ENCODE measurements at places on chromosomes 1 and 21.

GRCh38 chr1:165228676-165229075 is 127.8 kb downstream of the LMX1A start:
- DNase-seq = peak; percentile 81
- no peak overlapping the region for H3K4me3 ChIP-seq
- no peaks in the 10 kb centered on the region for H3K4me1 ChIP-seq
- H3K27me3 ChIP-seq = peaks cover 47% of the 10 kb centered on the region

- no peaks in the 10 kb centered on the region for H3K27me3 ChIP-seq
- DNase-seq = no peak
- H3K27ac ChIP-seq = no peak overlapping the region
- H3K4me1 ChIP-seq = peaks cover 4% of the 10 kb centered on the region
- H3K36me3 ChIP-seq = peaks cover 18% of the 10 kb centered on the region
Observed at GRCh38 chr1:235331401-235331800, 3.0 kb downstream of the GGPS1 start.

GRCh38 chr1:197471248-197471985 is 203.4 kb downstream of the CRB1 start:
- H3K4me1 ChIP-seq = peaks cover 32% of the 10 kb centered on the region
- peak; percentile 84 for DNase-seq
- H3K36me3 ChIP-seq = no peaks in the 10 kb centered on the region
- no peaks in the 10 kb centered on the region for H3K27me3 ChIP-seq
- H3K4me3 ChIP-seq = no peak overlapping the region
- H3K27ac ChIP-seq = no peak overlapping the region

GRCh38 chr1:23242414-23242813 is 25.1 kb upstream of the HTR1D start:
- H3K4me1 ChIP-seq = peaks cover 1% of the 10 kb centered on the region
- no peak overlapping the region for H3K4me3 ChIP-seq
- no peaks in the 10 kb centered on the region for H3K27me3 ChIP-seq
- H3K36me3 ChIP-seq = no peaks in the 10 kb centered on the region
- no peak for DNase-seq
- H3K27ac ChIP-seq = no peak overlapping the region

DNA sequence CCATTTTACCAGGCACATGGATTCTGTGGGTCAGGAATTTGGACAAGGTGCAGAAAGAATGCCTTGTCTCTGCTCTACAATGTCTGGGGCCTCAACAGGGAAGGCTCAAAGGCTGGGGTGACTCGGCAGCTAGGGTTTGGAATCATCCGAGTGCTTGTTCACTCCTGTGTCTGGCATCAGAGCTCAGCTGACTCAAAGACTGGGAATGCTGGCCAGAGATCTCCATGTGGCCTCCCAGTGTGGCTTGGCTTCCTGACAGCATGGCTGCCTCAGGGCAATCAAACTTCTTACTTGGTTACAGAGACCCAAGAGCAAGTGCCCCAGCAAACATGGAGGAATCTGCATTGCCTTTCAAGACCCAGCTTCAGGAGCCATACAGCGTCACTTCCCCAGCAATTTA is 110.5 kb downstream of the TOMM20 start:
- H3K36me3 ChIP-seq = no peaks in the 10 kb centered on the region
- no peak overlapping the region for H3K27ac ChIP-seq
- H3K27me3 ChIP-seq = no peaks in the 10 kb centered on the region
- peak; percentile 44 for DNase-seq

DNA sequence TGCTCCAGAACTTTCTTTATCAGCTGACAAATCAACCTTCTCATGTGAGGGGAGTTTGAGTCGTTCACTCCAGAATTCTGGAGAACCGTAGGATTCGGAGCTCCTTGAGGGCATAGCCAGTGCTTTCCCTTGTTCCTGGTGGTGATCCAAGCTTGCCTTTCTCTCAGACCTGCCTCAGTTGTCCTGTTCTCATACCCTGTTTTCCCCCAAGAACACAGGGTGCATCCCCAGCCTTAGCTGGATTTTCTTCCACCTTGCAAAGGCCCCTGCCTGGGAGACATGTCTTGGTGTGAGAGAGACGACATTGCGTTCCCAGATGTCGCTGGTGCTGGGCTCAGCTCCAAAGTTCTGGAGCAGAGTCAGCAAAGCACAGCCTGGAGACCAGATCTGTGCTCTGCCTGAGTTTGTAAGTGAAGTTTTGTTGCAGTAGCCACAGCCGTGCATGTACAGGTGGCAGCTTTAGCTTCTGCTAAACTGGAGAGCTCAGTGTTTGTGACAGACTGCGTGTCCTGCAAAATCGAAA is 40.0 kb downstream of the ABCG1 start:
- peaks cover 10% of the 10 kb centered on the region for H3K4me1 ChIP-seq
- peaks cover 3% of the 10 kb centered on the region for H3K27me3 ChIP-seq
- H3K27ac ChIP-seq = no peak overlapping the region
- no peaks in the 10 kb centered on the region for H3K36me3 ChIP-seq
- no peak overlapping the region for H3K4me3 ChIP-seq

DNA sequence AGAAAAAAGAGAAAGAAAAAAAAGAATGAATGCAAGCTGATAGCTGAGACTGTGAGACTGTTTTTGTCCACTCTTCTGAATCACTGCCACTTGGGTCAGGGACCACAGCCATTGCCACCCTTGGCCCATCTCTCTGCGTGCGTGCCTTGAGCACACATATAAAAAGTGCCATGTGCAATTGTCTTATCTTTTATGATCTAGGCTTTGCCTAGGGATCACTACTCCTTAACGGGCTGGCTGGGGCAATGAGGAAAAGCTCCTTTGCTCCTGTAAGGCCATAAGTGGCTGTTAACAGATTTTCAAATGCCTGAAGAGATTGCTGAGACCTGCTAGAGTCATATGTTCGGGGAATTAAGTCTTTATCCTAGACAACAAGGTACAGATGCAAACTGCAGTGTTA is 8.2 kb downstream of the SPATA46 start:
- peaks cover 11% of the 10 kb centered on the region for H3K27me3 ChIP-seq
- no peaks in the 10 kb centered on the region for H3K36me3 ChIP-seq
- peaks cover 7% of the 10 kb centered on the region for H3K4me1 ChIP-seq
- H3K4me3 ChIP-seq = no peak overlapping the region
- H3K27ac ChIP-seq = no peak overlapping the region

GRCh38 chr1:167273027-167273800 is 52.5 kb downstream of the POU2F1 start:
- DNase-seq = no peak
- H3K36me3 ChIP-seq = no peaks in the 10 kb centered on the region
- no peak overlapping the region for H3K27ac ChIP-seq
- no peaks in the 10 kb centered on the region for H3K4me1 ChIP-seq
- H3K4me3 ChIP-seq = no peak overlapping the region
- no peaks in the 10 kb centered on the region for H3K27me3 ChIP-seq

- no peak overlapping the region for H3K4me3 ChIP-seq
- H3K27me3 ChIP-seq = no peaks in the 10 kb centered on the region
- H3K36me3 ChIP-seq = no peaks in the 10 kb centered on the region
- peak overlapping the region; percentile 51 for H3K27ac ChIP-seq
Observed at GRCh38 chr1:157965584-157965983, 27.9 kb upstream of the KIRREL1 start.

GRCh38 chr1:43547538-43548072 is 16.9 kb downstream of the PTPRF start:
- H3K27ac ChIP-seq = peak overlapping the region; percentile 60
- DNase-seq = no peak
- no peaks in the 10 kb centered on the region for H3K27me3 ChIP-seq
- peaks cover 46% of the 10 kb centered on the region for H3K36me3 ChIP-seq
- no peak overlapping the region for H3K4me3 ChIP-seq

DNA sequence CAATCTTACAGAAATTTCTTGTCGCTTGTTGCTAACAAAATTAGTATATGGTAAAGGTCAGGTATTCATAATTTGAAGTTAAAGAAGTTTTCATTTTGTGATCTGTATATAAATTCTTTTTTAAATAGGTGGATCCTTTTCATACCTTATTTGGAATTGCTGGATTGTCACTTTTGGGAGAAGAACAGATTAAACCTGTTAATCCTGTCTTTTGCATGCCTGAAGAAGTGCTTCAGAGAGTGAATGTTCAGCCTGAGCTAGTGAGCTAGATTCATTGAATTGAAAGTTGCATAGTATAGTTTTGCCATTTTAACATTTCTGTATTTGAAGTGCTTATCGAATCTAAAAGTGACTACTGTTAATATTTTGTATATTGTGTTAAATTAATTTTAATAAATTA is 2.3 kb upstream of the MSH4 start:
- H3K36me3 ChIP-seq = peaks cover 86% of the 10 kb centered on the region
- no peak for DNase-seq
- no peak overlapping the region for H3K27ac ChIP-seq
- no peak overlapping the region for H3K4me3 ChIP-seq
- H3K27me3 ChIP-seq = no peaks in the 10 kb centered on the region

GRCh38 chr21:40049031-40049930 is 182.0 kb downstream of the PCP4 start:
- no peaks in the 10 kb centered on the region for H3K4me1 ChIP-seq
- H3K36me3 ChIP-seq = peaks cover 86% of the 10 kb centered on the region
- DNase-seq = no peak
- no peak overlapping the region for H3K4me3 ChIP-seq
- no peak overlapping the region for H3K27ac ChIP-seq

DNA sequence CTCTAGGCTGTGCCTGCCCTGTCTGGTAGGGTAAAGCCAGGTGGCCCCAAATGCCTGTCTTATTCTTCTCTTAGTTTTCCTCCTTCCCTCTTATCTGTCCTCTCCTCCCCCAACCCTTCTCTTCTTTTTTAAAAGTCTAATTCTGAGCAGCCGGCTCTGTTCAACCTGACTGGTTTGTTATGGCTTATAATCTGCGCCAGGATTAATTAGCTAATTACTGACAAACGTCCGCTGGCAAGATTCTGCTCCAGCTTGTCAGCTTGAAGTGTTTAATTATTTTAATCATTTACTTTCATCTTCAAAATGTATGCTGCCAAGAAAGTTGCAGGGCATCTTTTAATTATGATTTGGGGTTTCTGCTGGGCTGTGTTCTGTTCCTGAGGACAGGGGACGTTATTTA is 27.2 kb upstream of the PSMB2 start:
- no peak overlapping the region for H3K27ac ChIP-seq
- no peak for DNase-seq
- no peak overlapping the region for H3K4me3 ChIP-seq
- H3K4me1 ChIP-seq = no peaks in the 10 kb centered on the region
- H3K27me3 ChIP-seq = peaks cover 6% of the 10 kb centered on the region
- H3K36me3 ChIP-seq = no peaks in the 10 kb centered on the region

- H3K4me3 ChIP-seq = no peak overlapping the region
- no peak for DNase-seq
- H3K36me3 ChIP-seq = no peaks in the 10 kb centered on the region
- H3K27ac ChIP-seq = no peak overlapping the region
- H3K27me3 ChIP-seq = no peaks in the 10 kb centered on the region
- H3K4me1 ChIP-seq = no peaks in the 10 kb centered on the region
Observed at GRCh38 chr1:67629370-67630075, 55.5 kb upstream of the GADD45A start.

- no peak overlapping the region for H3K27ac ChIP-seq
- H3K4me1 ChIP-seq = no peaks in the 10 kb centered on the region
- H3K4me3 ChIP-seq = no peak overlapping the region
- no peaks in the 10 kb centered on the region for H3K27me3 ChIP-seq
Observed at GRCh38 chr1:195735140-195735539, 873.1 kb downstream of the KCNT2 start.

DNA sequence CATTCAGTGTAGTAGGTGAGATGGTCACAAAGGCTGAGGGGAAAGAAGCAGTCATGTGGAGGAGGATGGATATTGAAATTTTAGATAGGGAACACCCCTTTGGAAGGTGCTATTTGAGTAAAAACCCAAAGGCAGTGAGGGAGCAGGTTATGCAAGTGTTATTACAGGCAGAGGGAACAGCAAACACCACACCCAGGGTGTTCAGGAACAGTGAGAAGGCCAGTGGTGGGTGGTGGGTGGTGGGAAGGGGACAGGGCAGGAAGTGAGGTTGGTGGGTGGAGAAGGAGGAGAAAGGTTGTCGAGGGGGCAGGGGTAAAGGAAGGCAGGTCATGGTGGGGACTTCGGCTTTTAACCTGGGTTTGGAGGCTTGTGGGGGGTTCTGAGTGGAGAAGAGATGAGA is 39.2 kb upstream of the SCMH1 start:
- no peaks in the 10 kb centered on the region for H3K36me3 ChIP-seq
- peaks cover 16% of the 10 kb centered on the region for H3K27me3 ChIP-seq
- DNase-seq = no peak

DNA sequence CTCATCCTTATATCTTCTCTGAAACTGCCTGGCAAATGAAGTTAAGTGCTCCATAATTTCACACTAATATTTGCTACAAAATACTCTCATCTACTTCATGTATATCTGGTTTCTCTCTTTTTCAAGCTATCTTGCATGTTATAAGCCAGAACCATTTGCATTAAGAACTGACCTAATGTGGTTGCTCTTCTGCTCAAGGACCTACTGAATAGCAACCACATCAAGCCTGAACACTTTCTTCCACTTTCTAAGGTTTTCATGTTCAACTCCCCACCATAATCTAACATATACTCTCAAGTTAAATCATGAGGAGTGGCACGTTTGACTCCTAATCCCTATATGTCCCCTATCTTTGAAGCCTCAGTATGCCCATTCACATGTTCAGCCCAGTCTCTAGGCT is 27.2 kb downstream of the RGS1 start:
- H3K36me3 ChIP-seq = no peaks in the 10 kb centered on the region
- H3K27ac ChIP-seq = no peak overlapping the region
- H3K4me3 ChIP-seq = no peak overlapping the region

GRCh38 chr1:218804014-218804785 is 369.5 kb upstream of the LYPLAL1 start:
- H3K36me3 ChIP-seq = no peaks in the 10 kb centered on the region
- H3K27me3 ChIP-seq = no peaks in the 10 kb centered on the region
- H3K27ac ChIP-seq = no peak overlapping the region
- H3K4me3 ChIP-seq = no peak overlapping the region
- no peak for DNase-seq

- no peak overlapping the region for H3K27ac ChIP-seq
- no peaks in the 10 kb centered on the region for H3K27me3 ChIP-seq
- no peaks in the 10 kb centered on the region for H3K36me3 ChIP-seq
Observed at GRCh38 chr1:193971595-193971994, 785.2 kb upstream of the B3GALT2 start.

DNA sequence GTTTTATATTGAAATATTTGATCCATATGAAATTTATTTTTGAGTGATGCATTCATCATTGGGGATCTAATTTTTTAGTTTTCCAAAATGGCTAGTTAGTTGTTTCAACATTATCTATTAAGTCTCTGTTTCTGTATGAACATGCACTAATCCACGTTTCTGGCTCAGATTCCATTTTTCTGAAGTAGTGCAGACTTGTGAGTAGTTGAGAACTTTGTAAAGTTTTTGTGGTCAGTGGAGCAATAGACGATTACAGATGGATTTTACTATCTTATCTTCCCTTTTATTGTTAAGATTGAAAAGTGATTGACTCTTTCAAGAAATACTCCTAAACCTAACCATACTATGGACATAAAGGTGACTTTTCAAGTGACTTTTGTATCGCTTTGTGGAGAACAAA is 16.7 kb downstream of the SOAT1 start:
- H3K4me1 ChIP-seq = no peaks in the 10 kb centered on the region
- peaks cover 62% of the 10 kb centered on the region for H3K36me3 ChIP-seq
- no peak overlapping the region for H3K27ac ChIP-seq
- no peak for DNase-seq
- no peaks in the 10 kb centered on the region for H3K27me3 ChIP-seq
- no peak overlapping the region for H3K4me3 ChIP-seq
